Amniotic epithelial cell (primary cell): ENCODE measurements at places on chromosomes 6 and 20.
A peak's percentile ranks its signal among the peaks of the same experiment; 100 is the strongest.

DNA sequence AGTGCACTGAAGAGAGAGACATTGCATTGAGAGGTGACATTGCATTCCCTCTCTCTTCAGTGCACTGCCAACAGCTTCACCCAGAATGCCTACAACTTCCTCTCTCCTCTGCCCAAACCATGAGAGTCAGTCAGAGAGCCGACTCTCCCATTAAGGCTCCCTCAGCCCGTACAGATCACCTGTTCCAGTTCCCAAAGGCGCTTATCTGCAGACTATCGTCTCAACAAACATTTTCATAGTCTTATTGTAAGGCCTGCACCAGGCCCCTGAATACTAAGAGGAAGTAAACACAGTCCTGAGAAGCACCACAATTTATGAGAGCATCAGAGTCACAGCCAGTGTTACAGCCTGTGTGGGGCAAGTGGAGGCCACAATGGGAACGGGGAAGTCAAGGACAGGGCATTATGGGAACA lies 53.7 kb downstream of the GFOD1 start:
- DNase-seq, result no peak

- no peak for DNase-seq
Observed at GRCh38 chr6:168414336-168415097, 26.5 kb upstream of the SMOC2 start.

- no peak for DNase-seq
Observed at GRCh38 chr6:170134471-170135440, 156.1 kb downstream of the DLL1 start.

DNA sequence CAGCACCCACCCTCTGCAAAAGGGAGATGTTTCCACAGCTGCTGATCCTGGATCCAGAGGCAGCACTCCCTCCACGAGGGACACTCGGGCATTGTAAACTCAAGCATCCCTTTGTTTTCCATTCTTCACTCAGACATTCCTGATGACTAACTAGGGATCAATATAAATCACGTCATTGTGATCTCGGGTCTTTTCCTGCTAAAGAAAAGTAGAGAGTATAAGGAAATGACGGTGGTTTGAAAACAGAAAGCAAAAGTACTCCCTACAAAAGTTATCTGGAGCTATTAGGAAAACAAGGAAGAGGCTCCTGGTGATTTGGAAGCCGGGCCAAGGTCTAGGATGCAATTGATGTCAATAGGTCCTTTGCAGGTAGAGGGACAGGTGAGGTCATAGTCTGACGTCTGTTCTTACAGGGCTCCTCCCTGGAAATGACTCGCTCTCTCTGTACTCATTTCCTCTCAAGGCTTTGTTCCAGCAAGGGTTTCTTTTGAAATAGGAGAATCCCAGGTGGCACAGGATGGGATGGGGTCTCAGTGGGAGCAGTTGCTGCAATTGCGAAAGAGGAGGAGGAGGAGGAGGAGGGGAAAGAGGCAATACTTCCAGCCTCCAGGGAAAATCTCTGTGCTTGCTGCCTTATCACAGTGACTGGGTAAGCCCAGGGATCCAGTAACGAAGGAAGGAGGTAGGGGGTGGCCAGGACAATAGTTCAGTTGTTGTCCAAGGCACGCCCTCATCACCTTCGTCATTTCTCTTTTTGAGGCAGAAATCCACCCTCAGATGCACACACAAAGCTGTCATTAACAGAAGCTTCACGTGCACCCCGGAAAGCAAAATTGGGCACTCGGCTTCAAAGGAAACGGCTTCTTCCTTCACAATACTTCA lies 222.8 kb downstream of the LY86 start:
- peak; percentile 31 for DNase-seq

- DNase-seq, result no peak
Observed at GRCh38 chr6:80126657-80127345, 20.3 kb downstream of the BCKDHB start.

GRCh38 chr6:3214898-3215297 lies 12.6 kb downstream of the TUBB2B start:
- no peak for DNase-seq

- peak; percentile 98 for DNase-seq
Observed at GRCh38 chr6:22828179-22829062, 259.1 kb downstream of the HDGFL1 start.

DNA sequence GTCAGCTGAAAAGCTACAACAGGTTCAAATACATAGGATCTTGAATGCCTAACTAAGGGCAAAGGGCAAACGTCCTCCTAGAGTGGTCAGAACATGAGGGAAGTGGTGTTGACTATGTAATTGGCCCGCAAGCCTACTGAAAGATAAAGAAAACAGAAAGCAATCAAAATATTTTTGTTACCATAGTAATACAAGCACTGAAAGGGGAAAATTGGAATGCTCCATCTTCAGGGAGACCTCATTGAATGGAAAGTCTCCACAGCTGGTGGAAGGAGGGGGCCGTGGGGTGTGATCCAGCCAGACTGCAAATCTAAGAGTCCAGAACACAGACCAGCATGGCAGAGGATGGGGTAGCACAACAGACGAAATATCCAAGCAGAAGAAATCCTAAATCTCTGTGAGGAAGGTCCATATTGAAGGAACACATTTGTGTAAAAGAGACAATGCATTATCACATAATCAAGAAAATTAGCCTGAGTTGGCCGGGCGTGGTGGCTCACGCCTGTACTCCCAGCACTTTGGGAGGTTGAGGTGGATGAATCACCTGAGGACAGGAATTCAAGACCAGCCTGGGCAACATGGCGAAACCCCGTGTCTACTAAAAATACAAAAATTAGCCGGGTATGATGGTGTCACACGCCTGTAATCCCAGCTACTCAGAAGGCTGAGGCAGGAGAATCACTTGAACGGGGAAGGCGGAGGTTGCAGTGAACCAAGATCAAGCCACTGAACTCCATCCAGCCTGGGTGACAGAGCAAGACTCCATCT lies 39.5 kb downstream of the MTFR2 start:
- no peak for DNase-seq

DNA sequence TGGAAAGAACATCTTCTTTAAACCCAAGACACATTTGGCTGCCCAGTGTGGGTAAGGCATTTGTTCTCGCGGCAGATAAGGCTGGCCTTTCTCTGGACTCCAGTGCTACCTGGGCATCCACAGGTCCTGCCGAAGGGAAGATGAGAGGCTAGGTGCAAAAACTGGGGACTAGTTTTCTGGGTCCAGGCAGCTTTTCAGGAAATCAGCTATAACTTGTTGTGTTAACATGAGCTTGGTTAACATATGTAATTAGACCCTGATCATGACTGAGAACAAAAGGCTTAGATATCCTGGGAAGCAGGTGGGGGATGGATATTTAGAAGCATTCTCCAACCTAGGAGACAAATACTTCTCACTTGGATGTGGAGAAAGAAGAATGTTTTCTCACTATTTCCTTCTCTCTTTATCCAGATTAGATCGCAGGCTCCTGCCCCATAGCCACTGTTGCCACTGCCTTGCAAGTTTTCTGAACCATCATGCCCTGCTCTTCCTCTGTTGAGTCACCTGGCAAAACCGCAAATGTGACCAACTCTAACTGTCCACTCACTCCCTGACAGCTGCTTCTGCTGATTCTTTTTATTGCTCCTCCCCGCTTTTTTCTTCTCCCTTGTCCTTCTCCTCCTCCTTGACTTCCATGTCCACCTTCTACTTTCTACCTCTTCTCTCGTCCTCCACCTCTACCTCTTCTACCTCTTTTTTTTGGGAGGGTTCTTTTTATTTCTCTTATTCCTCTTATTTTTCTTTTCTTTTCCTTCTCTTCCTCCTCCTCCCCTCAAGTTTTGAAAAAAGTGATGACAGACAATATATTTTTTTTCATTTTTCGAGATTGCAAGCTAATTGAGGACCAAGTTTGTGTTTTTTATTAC lies 258.1 kb downstream of the UTRN start:
- peak; percentile 9 for DNase-seq

GRCh38 chr6:164396071-164397047 lies 913.0 kb downstream of the C6orf118 start:
- DNase-seq, result no peak

DNA sequence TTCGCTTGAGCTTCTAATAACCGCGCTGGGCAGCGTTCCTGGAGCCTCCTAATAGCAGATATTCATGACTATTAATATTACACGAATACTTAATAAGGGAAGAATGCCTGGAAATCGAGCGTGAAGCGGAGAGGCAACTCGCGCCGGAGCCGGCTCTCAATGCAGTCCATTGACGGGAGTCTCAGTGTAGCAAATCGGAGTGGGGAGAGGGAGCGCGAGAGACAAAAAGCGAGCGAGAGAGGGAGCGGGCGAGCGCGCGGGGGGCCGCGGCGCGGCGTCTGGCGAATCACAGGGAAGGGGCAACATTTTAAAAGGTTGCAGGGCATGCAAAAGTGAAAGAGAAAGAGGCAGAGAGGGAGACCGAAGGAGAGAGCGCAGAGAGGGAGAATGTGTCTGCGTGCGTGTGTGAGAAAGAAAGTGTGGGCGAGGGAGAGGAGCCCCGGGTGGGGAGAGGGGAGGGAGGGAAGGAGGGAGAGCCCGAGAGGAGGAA lies 2.9 kb downstream of the TFAP2A start:
- DNase-seq, result peak; percentile 41

DNA sequence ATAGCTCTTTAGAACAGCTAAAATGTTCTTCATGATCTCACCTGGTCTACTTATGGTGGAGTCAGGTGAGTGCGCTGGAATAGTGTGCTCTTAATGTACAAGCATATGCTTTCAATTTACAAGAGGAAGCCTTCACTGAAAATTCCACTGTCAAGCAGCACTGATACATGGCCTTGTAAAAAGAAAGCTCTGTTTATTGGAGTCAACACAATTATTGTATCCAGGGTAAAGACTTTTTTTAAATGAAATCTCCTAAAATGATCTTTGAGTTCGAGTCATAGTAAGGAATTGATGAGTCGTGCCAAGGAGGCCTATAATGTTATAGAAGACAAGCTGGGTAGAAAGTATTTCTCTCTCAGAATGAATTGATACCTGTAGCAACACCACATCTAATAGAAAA lies 41.6 kb upstream of the CARMIL1 start:
- no peak for DNase-seq

GRCh38 chr20:17943343-17943742 lies 25.3 kb downstream of the SNX5 start:
- DNase-seq, result peak; percentile 73

DNA sequence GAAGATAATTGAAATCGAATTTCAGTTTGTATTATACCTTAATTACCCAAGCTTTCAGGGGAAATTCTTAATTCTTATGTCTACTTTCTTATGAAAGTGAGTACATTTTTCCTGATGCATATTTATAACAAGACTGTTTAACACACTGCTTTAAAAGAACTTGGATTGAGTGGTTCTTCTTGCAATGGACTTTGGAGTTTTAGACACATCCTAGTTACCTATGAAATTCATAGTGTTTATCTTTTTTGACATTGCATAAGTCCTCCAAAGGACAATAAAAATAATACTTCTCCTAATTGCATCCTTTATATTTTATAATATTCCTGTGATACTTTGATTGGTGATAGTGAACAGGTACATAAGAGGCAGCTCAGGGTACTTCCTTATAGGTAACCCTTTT lies 395.6 kb upstream of the FLRT3 start:
- DNase-seq, result no peak

- DNase-seq, result peak; percentile 98
Observed at GRCh38 chr6:75205776-75206575, at the start of gene COL12A1. COL12A1 (minus strand) TSS chr6:75206053; CDS start chr6:75202792, 3,261 bp downstream.

DNA sequence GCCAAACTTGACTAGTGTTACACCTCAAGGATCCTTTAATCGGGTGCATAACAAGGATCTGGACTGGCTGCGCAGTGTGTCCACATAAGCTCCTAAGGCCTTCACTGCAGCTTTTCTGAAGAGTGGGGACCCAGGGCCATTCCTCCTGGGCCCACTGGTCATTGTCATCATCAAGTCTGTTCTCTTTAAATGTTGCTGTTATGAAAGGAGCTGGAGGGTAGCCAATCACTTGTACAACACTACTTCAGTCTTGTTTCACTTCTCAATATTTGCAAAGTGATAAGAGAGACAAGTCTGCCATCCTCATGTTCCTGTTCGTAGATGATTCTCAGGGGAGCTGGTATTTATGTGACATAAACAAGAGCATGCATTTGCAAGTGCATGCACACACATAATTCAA lies 149.8 kb downstream of the SYNDIG1 start:
- no peak for DNase-seq

DNA sequence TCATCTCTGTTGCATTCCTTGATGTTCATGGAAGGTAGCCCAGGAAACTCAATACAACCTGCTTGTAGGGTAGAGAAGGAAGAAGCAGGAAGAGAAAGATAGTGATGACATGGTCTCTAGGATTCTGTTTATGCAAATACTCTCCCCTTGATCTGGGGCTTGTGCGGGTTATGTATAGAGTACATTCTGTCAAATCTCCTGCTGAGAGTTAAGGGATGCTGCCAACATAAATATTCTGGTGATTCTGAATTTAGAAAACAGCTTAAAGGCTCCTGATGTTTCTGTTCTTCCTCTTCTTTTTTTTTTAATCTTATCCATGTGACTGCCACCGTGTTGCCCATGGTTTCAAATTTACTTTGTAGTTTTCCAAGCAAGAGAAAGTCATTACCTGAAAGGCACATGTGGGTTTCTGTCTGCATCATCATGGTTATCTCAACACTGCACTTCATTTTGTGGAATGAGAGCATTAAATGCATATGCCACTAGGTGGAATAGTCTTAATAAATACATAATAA lies 150.6 kb downstream of the RPS12 start:
- DNase-seq, result no peak

DNA sequence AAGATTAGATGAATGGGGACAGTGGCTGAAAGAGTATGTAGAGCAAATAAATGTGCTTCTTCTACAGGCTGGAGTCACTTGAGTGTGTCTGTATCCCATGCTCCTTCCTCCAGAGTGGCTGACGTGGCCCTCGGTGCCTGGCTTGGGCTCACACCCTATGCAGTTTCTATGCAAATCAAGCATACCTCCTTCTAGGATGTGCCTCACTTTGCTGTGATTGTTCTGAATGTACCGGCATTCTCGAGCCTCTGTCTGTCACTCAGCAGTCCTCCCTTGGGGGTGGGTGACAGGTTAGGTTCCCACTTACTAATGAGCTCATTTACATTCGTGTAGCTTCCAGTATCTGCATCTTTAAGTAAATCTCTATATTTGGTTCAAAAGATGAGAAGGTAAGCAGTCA lies 55.1 kb upstream of the HDDC2 start:
- DNase-seq, result no peak

- DNase-seq, result no peak
Observed at GRCh38 chr6:162602759-162603158, 124.8 kb downstream of the PRKN start.

DNA sequence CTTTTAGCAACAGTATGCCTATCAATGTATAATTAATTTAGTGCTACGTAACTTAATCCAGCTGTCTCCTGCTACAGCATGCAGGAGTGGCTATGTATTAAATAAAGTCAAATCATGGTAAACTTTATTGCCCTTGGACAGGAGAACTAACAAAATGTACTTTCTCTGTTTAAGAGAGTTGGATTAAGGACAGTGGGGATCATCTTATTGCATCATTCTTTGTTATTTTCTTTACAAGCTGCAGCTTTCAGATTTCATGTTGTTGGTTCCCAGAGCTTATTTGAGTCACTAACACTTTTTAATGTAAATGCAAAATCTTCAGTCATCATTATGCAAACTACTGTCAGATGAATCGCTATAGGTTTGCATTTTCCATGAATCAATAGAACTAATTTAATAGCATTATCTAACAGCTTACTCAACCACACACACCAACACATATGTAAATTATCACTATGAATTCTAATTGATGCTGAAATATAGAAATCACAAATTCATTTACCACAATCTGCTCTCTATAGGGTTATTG lies 424.7 kb downstream of the MMUT start:
- peak; percentile 18 for DNase-seq

- DNase-seq, result peak; percentile 17
Observed at GRCh38 chr6:37038292-37039198, 33.1 kb downstream of the FGD2 start.
